ENCODE measurements at places on chromosomes 12 and 14. TPM values are rescaled to one million over a fixed set of nuclear protein-coding genes. Genes with fewer than 3 reads are reported as not detected.

Gene TEP1
- total RNA-seq, result 38.1 TPM

DNA sequence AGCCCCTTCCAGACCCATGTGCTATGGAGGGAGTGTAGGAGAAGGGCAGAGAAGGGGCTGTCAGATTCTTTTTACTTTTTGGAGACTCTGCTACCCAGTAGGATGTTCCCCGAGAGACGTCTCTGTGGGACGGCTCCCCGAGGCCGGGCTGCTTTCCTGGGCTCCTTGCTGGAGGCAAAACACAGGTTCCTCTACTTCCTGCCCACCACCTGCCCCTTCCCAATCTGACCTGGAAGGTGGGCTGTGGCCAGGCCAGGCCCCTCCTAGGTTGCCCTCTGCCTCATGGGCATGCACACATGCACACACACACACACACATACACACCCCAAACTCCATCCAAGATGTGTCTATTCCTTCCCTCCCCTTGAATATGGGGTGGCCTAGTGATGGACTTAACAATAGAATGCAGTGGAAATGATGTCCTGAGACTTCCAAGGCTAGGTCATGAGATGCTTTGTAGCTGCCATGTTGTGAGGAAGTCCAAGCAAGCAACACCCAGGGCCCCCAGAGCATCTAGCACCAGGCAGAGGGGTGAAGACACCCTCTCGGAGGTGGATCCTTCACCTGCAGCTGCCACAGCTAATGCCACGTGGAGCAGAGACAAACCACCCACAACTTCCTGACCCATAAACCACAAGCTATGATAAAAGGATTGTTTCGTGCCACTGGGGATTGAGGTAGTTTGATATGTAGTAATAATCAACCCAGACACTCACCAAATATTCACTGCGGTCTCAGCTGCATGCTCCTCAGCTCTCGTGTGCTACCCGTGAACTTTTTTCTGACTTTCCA is 1.6 kb upstream of the ASB2 start:
- H3K4me1 ChIP-seq, result peaks cover 76% of the 10 kb centered on the region
- DNase-seq, result peak; percentile 90
- H3K27ac ChIP-seq, result peak overlapping the region; percentile 95
- H3K27me3 ChIP-seq, result no peaks in the 10 kb centered on the region
- H3K36me3 ChIP-seq, result peaks cover 63% of the 10 kb centered on the region

- no peaks in the 10 kb centered on the region for H3K27me3 ChIP-seq
- no peak overlapping the region for H3K4me3 ChIP-seq
- peaks cover 11% of the 10 kb centered on the region for H3K4me1 ChIP-seq
- H3K36me3 ChIP-seq, result no peaks in the 10 kb centered on the region
- no peak for DNase-seq
- H3K27ac ChIP-seq, result no peak overlapping the region
These were observed 29.3 kb downstream of the HECTD4 start for GRCh38 chr12:112352921-112353320.

DNA sequence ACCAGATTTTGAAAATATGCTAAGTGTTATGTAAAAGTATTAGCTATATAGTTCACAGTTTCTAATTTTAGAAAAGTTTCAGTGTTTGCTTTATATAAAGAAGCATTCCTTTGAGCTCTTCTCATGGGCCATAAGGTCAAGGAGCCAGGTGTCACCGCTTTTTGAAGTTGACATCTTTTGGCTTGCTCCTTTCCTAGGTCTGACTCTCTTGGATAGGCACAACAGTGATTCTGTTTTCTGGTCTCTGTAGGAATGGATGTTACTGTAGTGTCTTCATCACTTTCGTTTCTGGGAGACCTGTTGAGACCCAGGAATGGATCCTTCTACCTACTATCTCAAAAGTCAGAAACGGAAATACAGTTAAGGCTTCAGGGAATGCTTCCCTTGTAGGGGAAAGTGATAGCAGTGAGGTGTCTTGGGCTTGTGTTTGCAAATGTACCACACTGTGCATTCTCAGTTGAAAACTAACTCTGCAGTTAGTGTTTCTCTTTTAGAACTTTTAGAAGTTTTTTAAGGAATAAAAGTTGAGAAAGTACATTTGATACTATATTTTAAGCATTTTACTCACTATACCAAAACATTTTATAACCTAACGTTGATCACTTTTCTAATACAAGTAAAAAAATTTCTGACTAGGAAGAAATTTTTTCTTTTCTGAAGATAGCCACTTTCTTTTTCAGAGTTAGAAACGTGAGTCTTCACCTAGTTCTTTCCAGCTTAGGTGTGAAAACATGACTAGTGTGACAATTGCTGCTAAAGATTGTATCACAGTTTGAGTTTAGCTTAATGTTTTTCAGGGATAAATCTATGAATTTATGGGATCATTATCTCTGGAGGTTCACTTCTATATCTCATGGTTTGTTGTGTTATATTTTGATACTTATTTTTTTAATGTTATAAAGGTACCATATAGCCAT is 20.8 kb downstream of the VRK1 start:
- peaks cover 10% of the 10 kb centered on the region for H3K36me3 ChIP-seq
- H3K4me1 ChIP-seq, result peaks cover 17% of the 10 kb centered on the region
- no peaks in the 10 kb centered on the region for H3K27me3 ChIP-seq

Gene FCF1
- total RNA-seq, result 60.1 TPM

DNA sequence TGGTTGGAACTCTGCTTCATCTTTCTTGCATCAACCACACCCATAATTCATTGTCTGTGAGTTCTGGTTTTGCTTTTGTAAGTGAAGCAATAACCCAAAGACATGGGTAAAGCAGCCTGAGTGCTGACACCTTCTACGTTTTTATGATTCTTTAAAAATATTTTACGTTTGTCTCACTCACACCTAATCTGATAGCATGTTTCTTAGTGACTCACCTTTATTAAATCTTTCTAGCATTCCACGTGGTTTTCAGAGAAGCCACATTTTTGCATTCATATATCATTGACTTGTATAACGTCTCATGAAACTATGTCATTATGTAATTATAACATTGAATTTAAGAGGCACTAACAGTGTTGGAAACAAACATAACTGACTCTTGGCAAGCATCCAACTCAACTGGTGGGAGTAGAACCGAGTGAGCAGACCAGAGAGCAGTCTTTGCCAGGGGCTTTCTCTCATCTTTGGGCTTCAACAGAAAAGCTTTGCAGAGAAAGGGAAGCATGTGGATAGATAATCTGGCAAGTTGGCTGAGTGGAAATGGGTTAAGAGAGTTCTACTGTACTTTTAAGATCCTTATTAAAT is 118.8 kb downstream of the TPH2 start:
- H3K27ac ChIP-seq, result no peak overlapping the region
- DNase-seq, result no peak
- H3K27me3 ChIP-seq, result peaks cover 4% of the 10 kb centered on the region
- H3K4me1 ChIP-seq, result no peaks in the 10 kb centered on the region
- H3K4me3 ChIP-seq, result no peak overlapping the region

DNA sequence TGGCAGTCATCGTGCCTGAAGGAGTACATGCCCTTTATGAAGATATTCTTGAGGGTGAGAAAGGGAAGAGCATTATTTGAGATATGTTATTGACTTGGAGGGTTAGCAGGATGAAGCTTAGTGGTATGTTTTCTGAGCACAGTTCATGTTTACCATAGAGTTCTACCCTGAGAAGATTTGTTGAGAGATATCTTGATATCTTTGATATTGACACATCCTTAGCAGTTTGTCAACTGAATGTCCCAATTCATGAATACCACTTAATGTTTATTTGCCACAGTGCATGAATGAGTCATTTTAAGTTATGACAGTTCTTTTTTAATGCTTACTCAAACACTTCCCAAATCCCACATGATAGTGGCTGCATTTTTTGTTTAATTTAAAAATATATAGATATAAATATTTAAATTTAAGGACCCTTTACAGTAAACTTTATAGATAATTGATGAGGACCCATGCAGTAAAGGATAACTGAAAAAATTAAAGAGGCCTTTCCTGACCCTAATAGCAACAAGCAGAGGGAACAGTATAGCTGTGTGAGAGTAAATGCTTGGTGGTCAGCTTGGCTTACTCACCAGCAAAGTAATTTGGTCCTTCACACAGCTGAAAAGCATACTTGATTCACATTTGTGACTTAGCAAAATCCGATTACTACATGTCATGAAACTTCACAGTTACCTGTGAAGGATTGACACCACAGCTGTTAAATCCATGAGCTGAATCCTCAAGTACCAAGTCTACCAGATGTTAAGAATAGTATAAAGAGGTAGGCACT is 25.8 kb downstream of the SLC39A9 start:
- H3K4me3 ChIP-seq, result no peak overlapping the region
- peaks cover 45% of the 10 kb centered on the region for H3K36me3 ChIP-seq
- peaks cover 13% of the 10 kb centered on the region for H3K4me1 ChIP-seq
- no peaks in the 10 kb centered on the region for H3K27me3 ChIP-seq
- no peak overlapping the region for H3K27ac ChIP-seq

Gene TRHDE
- not detected for total RNA-seq

Gene SYCP3
- 0.75 TPM for total RNA-seq

DNA sequence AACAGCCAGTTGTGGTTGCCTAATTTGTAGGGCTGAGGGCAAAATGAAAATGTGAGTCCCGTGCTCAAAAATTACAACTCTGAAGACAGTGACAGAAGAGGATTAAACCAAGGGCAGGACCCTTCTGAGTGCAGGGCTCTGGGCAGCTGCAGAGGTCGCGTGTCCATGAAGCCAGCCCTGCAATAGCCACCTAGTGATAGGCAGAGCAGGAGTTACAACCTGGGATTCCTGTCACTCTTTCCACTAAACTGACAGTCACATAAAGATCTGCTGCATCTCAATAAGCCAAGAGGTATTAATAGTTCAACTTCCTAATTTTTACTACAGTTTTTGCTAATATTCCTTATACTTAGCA is 94.1 kb downstream of the SLC2A13 start:
- H3K27me3 ChIP-seq, result no peaks in the 10 kb centered on the region
- DNase-seq, result no peak
- H3K36me3 ChIP-seq, result no peaks in the 10 kb centered on the region

GRCh38 chr12:105474672-105475071 is 144.2 kb downstream of the C12orf75 start:
- no peak overlapping the region for H3K4me3 ChIP-seq
- H3K27ac ChIP-seq, result no peak overlapping the region
- peaks cover 2% of the 10 kb centered on the region for H3K27me3 ChIP-seq

Gene KRT7
- 2.5 TPM for total RNA-seq

Gene HOXC6
- total RNA-seq, result not detected

Gene FZD10
- not detected for total RNA-seq

DNA sequence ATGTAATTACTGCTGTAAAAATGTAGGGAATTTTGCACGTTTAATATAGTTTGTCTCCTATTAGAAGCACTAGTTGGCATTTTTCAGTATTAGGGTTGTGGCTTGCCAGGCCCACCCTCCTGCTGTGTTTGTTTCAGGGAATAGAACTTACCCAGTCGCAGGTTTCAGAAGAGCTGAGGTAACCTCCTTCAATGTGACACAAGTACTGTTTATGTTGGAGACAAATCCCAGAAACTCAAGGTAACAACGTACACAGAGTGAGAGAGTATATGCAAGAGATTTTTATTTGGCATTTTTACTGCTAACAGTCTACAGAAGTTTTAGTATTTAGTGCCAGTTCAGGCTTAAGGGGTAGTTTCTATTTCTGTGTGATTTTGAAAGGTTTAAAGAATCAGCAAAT is 284.3 kb downstream of the RAD51B start:
- H3K4me3 ChIP-seq, result no peak overlapping the region
- H3K27ac ChIP-seq, result no peak overlapping the region
- H3K36me3 ChIP-seq, result peaks cover 26% of the 10 kb centered on the region
- no peaks in the 10 kb centered on the region for H3K4me1 ChIP-seq

Gene IL23A
- total RNA-seq, result 6.1 TPM

- no peaks in the 10 kb centered on the region for H3K4me1 ChIP-seq
- no peak for DNase-seq
- peaks cover 14% of the 10 kb centered on the region for H3K27me3 ChIP-seq
- H3K36me3 ChIP-seq, result no peaks in the 10 kb centered on the region
- no peak overlapping the region for H3K4me3 ChIP-seq
These were observed 261.9 kb upstream of the SFSWAP start for GRCh38 chr12:131449027-131449426.

Gene FOXN4
- not detected for total RNA-seq

GRCh38 chr14:103296007-103296406 is 38.0 kb upstream of the EIF5 start:
- no peak overlapping the region for H3K27ac ChIP-seq
- H3K4me1 ChIP-seq, result no peaks in the 10 kb centered on the region
- peaks cover 9% of the 10 kb centered on the region for H3K27me3 ChIP-seq
- H3K36me3 ChIP-seq, result no peaks in the 10 kb centered on the region
- H3K4me3 ChIP-seq, result no peak overlapping the region

- peaks cover 32% of the 10 kb centered on the region for H3K36me3 ChIP-seq
- H3K4me3 ChIP-seq, result no peak overlapping the region
- peak; percentile 45 for DNase-seq
These were observed 14.3 kb upstream of the PTGER2 start for GRCh38 chr14:52299692-52300278.

Gene CPNE8
- total RNA-seq, result 3.7 TPM

- no peak for DNase-seq
- peaks cover 2% of the 10 kb centered on the region for H3K4me1 ChIP-seq
- no peak overlapping the region for H3K27ac ChIP-seq
- H3K27me3 ChIP-seq, result peaks cover 33% of the 10 kb centered on the region
These were observed 2.6 kb downstream of the LMO3 start for GRCh38 chr12:16603260-16603915.

- no peaks in the 10 kb centered on the region for H3K36me3 ChIP-seq
- no peak for DNase-seq
- no peaks in the 10 kb centered on the region for H3K27me3 ChIP-seq
- no peak overlapping the region for H3K4me3 ChIP-seq
- no peaks in the 10 kb centered on the region for H3K4me1 ChIP-seq
These were observed 57.3 kb downstream of the GALNT16 start for GRCh38 chr14:69317102-69317755.

Gene TESPA1
- total RNA-seq, result 113 TPM

Gene ACVRL1
- not detected for total RNA-seq

GRCh38 chr12:47302111-47302671 is 222.4 kb upstream of the AMIGO2 start:
- no peak overlapping the region for H3K4me3 ChIP-seq
- H3K27me3 ChIP-seq, result no peaks in the 10 kb centered on the region
- H3K4me1 ChIP-seq, result peaks cover 61% of the 10 kb centered on the region
- H3K36me3 ChIP-seq, result peaks cover 34% of the 10 kb centered on the region
- H3K27ac ChIP-seq, result no peak overlapping the region

DNA sequence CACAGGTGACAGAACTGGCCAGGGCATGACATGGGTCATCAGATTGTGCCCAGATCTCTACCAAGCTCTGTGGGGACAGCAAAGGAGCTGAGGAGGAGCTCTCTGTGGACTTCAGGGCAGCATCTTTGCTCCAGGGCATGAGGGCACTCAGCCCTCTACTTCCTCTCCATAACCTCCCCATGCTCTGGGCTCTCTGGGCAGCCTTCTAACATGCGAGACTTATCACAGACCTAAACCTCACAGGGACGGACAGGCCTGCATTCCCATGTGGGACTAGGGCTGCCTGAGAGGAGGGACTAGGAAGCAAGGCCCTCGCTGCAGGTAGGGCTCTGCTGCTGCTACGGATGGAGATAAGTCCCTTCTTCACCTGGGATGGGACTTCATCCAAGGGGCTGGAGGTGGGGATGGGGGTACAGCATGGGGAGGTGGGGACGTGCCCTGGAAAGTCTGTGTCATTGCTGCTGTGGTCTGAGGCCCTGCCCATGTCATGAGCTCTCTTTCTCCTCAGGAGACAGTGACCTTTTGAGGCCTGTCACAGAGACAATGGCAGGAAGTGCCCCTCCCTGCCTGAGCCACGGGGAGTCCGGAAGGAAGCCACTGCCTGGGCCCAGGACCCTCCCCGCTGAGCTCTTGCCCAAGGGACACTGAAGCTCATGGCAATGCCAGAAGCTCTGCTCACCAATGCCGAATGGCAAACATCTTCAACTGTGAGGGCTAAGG is 44.1 kb downstream of the PITPNM2 start:
- peaks cover 44% of the 10 kb centered on the region for H3K36me3 ChIP-seq

GRCh38 chr12:124650912-124651311 is 83.5 kb upstream of the NCOR2 start:
- peaks cover 9% of the 10 kb centered on the region for H3K4me1 ChIP-seq
- H3K4me3 ChIP-seq, result no peak overlapping the region
- no peaks in the 10 kb centered on the region for H3K36me3 ChIP-seq
- H3K27ac ChIP-seq, result no peak overlapping the region
- peaks cover 13% of the 10 kb centered on the region for H3K27me3 ChIP-seq
- no peak for DNase-seq

Gene NCAPD2
- total RNA-seq, result 191 TPM
